ENCODE measurements at places on chromosomes 5 and 9.

GRCh38 chr5:136005476-136005875, 23.3 kb upstream of the TGFBI start:
- no peak for DNase-seq

GRCh38 chr5:10667431-10668057, 93.5 kb downstream of the DAP start:
- DNase-seq = peak; percentile 60

- DNase-seq = no peak
Measured at GRCh38 chr9:3830291-3830690, 304.5 kb upstream of the RFX3 start.

DNA sequence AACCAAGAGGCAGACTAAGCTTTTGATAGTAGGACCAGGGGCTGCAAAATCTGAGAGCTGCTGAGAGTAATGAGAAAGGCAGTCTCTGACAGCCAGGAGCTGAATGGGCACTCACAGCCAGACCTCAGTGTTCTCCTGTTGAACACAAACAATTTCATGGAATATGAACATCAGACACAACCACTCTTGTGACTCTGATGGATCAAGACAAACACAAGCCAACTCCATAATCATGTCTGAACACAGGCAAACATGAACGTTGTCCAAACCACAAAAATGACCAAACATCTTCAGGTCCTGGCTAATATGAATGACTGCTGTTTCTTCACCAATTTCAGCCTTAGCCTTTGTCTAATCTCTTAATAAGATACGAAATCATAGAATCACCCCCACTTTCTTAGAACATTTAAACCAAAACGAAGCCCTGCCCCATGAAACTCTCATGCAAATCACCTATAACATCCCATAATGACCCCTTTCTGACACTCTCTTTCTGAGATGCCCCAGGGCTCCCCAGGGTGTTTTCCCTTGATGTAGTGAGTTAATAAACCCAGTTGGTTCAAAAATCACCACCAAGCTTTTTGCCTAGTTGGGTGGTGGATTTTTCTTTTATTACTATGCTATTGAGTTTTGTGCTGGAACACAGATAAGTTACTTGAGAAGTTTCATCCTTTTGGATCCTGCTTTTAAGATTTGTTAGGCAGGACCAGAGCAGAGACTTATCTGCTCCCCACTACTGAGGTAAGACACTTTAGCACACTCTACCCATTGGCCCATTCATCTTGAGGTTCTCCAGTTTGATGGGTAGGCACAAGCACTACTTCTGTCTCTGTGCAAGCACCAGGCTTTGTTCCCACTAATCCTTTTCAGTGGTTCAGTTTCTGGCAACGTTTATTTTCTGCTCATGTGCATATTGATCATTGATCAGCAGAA, 5.9 kb upstream of the ERAP2 start:
- no peak for DNase-seq

DNA sequence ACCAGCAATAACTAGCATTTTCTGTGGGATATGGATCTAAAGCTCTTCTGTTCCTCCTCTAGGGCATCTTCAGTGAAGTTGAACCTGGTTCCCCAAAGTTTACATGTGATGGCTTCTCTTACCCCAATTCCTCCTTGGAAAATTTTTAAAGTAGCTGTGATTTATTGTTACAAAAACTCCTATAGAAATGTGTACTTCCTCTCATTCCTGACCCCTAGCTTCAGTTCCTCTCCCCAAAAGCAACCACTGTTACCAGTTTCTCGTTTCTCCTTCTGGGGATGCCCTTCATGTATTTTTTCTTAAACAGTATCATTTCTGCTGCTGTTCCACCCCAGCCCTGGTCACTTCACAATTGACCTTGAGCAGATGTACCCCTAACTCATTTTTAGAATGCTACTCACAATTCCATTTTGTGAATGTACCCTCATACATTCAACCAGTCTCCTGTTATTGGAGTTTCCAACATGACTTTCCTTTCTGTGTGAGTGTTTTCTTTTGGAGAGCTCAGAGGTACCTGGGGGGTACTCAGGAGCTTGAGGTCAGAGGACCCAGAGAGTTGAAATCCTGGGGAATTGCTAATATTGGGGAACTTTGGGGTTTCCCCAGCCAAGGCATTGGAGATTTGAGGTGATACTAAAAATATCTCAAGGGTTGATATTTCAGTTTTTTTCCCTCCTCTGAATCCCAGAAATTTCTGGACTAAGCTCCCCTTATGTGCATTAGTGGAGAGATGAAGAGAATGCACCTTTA, 18.6 kb upstream of the GLRX start:
- DNase-seq = no peak

GRCh38 chr9:91075279-91075678, 273.7 kb downstream of the SYK start:
- DNase-seq = peak; percentile 29

DNA sequence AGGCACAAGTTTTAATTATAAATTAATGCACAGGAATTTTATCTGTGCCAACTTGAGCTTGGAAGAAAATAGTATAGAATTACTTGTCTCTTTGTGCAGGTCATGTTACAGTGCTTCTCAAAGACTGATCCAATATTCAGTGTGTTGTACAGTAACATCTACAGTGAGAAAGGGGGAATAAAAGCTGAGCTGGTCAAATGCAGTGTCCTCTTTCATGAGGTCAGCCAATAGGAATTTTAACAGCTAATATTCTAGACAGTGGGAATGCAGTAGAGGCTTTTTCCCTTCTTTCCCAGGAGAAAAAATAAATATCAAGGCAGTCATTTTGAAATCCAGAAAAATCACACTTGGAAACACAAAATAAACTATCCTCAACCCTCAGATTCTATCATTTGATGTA, 95.7 kb upstream of the ITGA1 start:
- DNase-seq = no peak

GRCh38 chr9:99393993-99394392, 171.9 kb downstream of the SEC61B start:
- no peak for DNase-seq

- no peak for DNase-seq
Measured at GRCh38 chr9:79428422-79428821, 143.3 kb upstream of the TLE4 start.

GRCh38 chr9:114690308-114690707, 8.3 kb upstream of the TEX48 start:
- no peak for DNase-seq

- no peak for DNase-seq
Measured at GRCh38 chr5:33074548-33074947, 363.4 kb downstream of the NPR3 start.

DNA sequence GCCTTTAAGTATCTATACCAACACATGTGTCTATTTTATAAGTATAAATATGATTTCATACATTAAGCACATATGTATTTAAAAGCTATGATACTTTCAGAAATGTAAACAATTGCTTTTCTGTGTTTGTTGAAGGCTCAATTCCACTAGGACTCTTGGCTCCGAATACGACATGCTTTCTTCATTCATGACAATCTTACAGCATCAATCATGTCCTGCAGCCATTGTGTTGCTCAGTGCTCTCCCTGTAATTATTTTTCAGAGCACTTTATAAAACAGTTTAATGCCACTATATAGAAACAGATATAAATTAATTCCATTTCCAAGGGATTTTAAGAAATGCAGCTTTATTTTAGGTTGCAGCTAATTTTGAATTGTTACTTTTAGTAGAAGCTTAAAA, 167.3 kb downstream of the TAF11L14 start:
- no peak for DNase-seq

DNA sequence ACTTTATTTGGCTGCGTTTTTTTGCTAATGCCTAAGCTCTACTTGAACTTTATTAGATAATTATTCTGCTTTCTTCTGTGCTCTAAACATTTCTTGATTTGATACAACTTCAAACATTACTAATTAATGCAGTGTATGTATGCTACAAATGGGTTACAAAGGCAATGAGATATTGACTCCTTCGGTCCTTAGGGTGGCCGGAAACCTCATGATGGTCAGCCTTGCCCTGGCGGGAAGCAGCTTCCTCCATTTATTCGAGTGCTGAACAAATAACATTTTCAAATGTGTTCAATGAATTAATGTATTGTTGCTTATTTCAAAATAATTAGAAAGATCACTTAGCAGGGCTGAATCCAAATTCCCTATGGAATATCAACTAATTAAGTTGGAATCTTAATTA, 3.9 kb upstream of the LNPEP start:
- DNase-seq = no peak

DNA sequence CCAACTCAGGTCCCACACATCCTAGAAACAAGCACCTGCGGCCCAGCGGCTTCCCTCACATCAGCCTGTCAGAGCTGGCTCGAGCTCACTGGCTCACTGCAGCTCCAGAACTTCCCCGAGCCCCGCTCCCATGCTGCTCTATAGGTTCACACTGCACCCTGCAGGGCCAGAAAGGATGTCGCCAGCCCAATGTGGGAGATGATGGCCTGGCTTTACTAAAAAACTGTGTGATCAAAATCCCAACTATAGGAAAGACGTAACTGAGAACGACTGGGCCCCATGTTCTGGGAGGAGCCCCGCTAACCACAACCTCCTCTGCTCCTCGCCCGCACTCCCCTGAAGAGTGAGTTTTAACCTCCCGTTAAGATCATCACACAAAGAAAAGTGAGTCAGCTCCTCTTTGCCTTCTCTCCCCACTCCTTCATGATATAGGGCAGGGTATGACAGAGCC, 4.6 kb downstream of the SURF4 start:
- DNase-seq = no peak

GRCh38 chr5:173256800-173257199, 21.8 kb upstream of the NKX2-5 start:
- no peak for DNase-seq

- peak; percentile 98 for DNase-seq
Measured at GRCh38 chr5:149551227-149552037, at the start of gene CSNK1A1. CSNK1A1 (minus strand) TSS chr5:149551439; CDS start chr5:149550964, 475 bp downstream.

All from coronary artery (tissue), 2 donors.